ENCODE measurements at places on chromosomes 11 and 22.

- DNase-seq, result no peak
These were observed 32.0 kb downstream of the EXPH5 start for GRCh38 chr11:108561535-108561991.

DNA sequence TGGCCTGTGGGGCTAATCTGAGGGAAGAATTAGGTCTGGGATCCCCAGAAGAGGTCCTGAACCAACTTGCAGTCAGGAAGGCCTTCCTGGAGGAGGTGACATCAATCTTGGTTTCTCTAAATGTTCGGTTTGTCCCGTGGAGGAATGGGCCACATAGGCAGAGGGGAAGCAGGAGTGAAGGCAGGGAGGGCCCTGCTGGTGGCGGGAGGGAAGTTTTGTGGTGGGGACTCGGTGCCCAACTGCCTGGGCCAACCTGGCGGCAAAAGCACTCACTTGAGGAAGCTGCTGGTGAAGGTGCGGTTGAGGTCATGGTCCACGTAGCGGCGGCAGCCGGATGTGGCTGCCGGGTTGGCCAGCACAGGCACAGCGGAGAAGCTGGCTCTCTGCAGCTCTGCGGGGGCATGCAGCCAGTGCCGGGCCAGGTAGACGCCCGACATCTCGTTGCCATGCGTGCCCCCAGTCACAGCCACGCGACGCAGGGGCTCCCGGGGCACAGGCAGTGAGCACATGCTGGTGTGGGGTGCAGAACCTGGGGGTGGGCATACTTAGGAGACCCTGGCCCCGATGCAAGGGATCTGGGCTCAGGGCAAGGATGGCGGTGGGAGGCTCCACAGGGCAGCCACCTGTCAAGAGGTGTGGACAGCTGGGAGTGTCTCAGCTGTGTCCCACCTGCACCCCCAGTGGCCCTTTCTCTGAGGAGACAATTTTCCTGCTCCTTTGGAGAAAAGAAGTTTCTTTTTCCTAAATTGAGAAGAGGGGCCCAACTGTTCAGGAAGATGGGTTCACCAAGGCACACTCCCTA is 3.8 kb downstream of the ACY3 start:
- DNase-seq, result peak; percentile 93

- DNase-seq, result peak; percentile 65
These were observed 99.9 kb upstream of the FGF3 start for GRCh38 chr11:69918938-69919650.

GRCh38 chr11:60953781-60954180 is 1.8 kb upstream of the SLC15A3 start:
- no peak for DNase-seq

DNA sequence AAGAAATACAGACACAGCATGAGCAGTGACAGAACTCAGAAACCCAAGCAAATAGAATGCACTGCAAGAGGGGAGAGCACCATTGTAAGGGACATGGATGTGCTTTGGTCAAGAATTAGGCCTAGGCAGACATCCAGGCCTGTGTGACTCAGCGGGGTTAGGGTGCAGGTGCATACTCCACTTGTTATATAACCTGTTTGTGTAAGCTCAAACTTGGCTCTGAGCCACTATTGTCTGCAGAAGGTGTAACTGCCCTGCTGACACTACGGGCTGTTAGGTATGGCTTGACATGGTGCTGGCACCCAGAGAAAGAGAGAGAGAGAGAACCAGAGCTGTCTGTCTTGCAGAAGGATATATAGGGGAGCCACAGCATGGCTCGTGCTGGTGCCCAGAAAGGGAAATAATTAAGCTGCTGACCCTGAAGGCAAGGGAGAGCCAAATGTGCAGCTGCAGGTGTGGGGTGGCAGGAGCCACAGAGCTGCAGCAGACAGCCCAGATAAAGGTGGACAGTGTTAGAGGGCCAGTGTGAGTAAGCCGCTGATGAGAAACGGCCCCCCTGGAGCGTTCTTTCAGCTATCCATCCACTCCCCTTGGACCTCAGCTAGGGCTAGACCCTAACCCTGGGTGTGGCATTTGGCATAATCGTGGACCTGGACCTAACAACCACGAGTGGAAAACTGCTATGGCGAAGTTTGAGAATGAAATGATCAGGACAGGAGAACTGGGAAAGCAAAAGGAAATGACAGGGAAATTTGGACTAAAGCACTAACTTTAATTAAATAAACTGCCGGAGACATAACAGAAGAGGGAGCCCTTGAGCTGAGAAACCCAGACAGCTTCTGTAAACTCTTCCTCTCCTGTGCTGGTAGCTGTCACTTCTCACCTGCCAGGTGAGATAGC is 253.0 kb upstream of the CCDC179 start:
- no peak for DNase-seq

- no peak for DNase-seq
These were observed 9.3 kb upstream of the CEP295 start for GRCh38 chr11:93652161-93652597.

DNA sequence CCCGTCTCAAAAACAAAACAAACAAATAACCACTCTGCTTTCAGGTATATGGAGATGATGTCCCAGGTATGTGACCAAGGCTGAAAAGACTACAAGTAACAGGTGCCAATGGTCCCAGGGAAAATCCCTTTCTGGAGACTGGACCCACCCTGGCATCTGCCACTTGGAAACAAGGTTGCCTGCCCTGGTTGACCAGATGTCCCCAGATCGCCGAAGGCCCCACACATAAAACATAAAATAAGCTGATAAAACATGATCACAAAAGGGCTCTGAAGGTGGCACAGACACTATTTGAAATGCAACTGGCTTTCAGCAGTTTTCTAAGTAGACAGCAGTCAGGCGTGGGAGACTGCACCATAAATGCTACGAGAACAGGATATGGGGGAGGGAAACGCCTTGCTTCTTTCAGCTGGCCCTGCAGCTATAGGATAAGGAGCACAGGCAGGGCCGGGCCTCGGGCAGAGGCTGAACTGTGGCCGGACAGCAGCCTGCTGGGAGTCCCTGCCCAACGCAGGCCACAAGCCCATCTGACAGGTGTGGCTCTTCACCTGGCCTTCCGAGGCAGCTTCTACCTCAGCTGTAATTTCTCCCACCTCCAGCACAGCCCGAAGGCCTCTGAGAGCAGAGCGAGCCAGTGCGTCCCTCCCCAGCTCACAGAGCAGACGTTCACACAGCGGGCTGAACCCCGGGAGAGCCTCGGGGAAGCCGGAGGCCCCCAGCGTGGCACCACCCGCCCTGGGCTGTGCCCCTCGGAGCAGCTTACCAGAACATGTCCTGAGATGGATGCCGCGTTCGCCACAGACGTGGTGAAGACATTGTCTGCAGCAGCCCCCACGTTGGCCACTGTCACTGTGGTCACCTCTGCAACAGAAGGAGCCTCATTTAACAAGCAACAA is 4.0 kb downstream of the DEAF1 start:
- no peak for DNase-seq

DNA sequence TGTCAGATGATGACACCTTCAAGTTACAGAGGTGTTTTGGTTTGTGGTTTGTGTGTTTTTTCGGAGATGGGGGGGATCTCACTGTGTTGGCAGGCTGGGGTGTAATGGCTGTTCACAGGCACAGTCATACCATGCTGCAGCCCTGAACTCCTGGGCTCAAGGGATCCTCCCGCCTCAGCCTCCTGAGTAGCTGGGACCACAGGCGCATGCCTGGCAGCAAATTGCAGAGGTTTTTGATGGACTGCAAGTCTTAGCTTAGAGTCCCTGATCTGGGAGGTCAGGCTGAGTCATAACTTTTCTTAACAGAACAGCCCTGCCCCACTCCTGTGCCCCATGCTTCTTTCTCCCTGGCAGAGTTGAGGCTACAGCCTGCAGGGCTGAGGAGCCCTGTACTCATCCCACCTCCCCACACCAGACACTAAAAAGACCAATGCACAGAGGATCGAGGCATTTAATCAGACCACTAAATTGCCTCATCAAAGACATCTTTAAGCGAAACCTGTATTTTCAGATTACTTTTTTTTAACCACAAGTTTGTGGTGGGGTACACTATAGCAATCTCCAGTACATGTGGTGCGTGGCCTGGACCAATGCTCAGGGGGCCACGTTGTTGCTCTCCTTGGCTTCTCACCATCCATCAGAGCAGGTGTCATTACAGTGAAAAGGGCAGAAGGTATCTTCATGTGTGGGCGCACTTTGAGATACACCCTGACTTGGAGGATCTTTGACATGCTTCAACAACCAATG is 17.1 kb upstream of the ADORA2A start:
- no peak for DNase-seq

GRCh38 chr11:132330515-132330914 is 960.1 kb downstream of the NTM start:
- DNase-seq, result no peak

GRCh38 chr11:117837791-117838190 is 13.2 kb upstream of the FXYD2 start:
- no peak for DNase-seq

DNA sequence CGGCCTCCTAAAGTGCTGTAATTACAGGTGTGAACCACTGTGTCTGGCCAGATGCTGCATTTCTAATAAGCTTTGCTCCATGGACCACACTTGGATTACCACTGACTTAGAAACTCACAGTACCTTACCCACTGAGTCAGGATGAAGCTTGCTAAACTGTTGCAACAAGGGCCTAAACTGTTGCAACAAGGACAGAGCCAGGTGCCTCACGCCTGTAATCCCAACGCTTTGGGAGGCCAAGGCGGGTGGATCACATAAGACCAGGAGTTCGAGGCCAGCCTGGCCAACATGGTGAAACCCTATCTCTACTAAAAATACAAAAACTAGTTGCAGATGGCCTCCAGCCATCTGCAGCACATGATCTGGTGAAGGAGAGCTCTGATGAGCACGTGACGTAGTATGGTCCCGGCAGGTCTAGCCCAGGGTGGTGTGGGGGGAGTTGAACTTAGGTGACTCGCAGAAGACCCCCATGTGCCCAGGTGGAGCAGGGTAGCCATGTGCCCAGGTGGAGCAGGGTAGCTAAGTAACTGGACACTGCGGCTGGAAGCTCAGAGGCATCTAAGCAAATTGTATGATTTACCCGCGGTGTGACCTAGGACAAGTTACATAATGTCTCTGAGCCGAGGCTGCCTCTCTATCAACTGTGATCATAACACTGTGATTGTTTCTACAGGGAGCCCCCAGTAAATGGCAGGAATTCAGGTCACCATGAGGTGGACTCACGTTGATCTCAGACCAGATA is 8.4 kb downstream of the SLC25A45 start:
- no peak for DNase-seq

DNA sequence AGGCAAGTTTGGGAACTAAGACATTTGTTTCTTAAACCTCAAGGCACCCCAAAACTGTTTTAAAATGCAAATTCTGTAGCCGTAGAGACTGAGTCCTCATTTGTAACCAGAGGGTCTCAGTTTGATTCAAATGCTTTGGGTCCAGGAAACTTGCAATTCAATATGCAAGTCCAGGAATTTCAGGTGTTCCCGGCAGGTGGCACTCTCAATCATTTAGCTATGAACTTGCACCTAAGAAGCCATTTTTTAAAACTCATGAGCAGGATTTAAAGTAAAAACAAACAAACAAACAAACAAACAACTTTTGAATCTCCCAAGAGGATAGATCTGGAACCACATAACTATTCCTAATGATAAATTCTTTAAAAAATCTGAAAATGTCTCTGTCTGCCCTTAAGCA is 8.7 kb upstream of the ABTB2 start:
- DNase-seq, result no peak

GRCh38 chr22:29093501-29094300 is 20.9 kb downstream of the KREMEN1 start:
- no peak for DNase-seq

GRCh38 chr22:46967445-46968358 is 205.3 kb downstream of the TBC1D22A start:
- no peak for DNase-seq

- no peak for DNase-seq
These were observed 825 bp downstream of the PTPMT1 start for GRCh38 chr11:47566149-47566698.

GRCh38 chr11:122782222-122782621 is 56.1 kb upstream of the CRTAM start:
- no peak for DNase-seq

- DNase-seq, result no peak
These were observed 75.9 kb upstream of the NUP50 start for GRCh38 chr22:45087802-45088201.

- DNase-seq, result no peak
These were observed 38.6 kb downstream of the PACSIN2 start for GRCh38 chr22:42976217-42976933.

DNA sequence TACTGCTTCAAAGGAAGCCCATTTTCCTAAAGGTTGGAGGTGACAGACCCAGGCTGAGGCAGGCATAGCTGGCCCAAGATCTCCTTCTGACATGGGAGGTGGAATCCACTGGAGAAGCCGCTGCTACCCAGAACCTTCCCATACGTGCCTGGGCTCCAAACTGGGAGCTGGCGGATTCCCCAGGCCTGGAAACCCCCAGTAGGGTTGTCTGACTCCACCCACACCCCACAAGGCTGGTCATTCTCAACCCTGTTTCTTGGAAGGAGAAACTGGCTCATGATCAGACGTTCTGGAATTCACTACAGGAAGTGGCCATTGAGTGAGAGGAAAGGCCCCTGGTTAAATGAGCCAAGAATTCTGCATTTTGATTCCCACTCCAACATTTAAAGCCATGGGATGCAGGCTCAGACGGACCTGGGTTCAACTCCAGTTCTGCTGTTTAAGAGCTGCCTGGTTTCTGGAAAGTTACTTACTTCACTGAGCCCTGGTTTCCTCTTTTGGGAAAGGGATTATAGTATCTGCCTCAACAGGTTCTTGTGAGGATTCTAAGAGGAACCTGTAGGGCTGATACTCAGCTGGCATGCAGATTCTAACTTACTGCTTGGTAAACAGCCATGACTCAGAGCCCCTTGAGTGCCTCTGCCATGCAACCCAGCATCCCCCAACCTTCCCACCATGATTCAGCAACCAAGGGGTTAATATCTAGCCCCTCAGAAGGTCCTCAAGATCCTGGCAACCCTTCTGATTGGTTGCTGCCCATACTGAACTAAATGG is 19.4 kb upstream of the TSKU start:
- no peak for DNase-seq

- peak; percentile 69 for DNase-seq
These were observed 36.3 kb downstream of the CD82 start for GRCh38 chr11:44601471-44602370.

GRCh38 chr11:66810576-66811185 is 32.6 kb upstream of the RCE1 start:
- DNase-seq, result no peak

DNA sequence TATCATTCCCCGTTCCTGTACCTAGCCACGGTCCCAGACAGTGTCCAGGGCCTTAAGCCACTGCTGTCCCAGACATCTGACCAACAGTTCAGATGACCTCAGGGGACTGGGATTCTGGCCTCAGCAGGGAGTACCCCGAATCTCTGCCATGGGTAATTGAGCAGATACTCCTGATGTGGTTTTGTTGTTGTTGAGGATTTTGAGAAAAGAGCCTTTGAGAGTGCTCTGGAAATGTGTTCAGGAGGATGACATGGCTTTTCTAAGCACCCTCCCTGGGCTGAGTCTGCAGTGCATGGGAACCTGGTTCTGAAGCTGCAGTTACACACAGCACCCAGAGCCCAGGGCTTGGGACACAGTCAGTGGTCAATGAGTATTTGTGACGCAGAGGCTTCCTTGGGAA is 30.4 kb downstream of the ADAMTS15 start:
- no peak for DNase-seq

GRCh38 chr11:36046932-36047331 is 103.1 kb downstream of the LDLRAD3 start:
- no peak for DNase-seq
